DND-41 (cell line): ENCODE measurements at places on chromosomes 2 and 18.

- no peak for DNase-seq
- H3K4me3 ChIP-seq, result no peak overlapping the region
- H3K36me3 ChIP-seq, result no peaks in the 10 kb centered on the region
- H3K27ac ChIP-seq, result no peak overlapping the region
- peaks cover 2% of the 10 kb centered on the region for H3K27me3 ChIP-seq
These were observed 33.9 kb downstream of the PAX3 start for GRCh38 chr2:222264791-222265320.

- H3K36me3 ChIP-seq, result peaks cover 24% of the 10 kb centered on the region
- H3K27me3 ChIP-seq, result no peaks in the 10 kb centered on the region
- peak; percentile 53 for DNase-seq
- peak overlapping the region; percentile 93 for H3K27ac ChIP-seq
- H3K4me3 ChIP-seq, result peak overlapping the region; percentile 30; the same call in 1 of the 2 replicates
- peaks cover 92% of the 10 kb centered on the region for H3K4me1 ChIP-seq
These were observed 76.4 kb downstream of the HDAC4 start for GRCh38 chr2:239324456-239324855.

DNA sequence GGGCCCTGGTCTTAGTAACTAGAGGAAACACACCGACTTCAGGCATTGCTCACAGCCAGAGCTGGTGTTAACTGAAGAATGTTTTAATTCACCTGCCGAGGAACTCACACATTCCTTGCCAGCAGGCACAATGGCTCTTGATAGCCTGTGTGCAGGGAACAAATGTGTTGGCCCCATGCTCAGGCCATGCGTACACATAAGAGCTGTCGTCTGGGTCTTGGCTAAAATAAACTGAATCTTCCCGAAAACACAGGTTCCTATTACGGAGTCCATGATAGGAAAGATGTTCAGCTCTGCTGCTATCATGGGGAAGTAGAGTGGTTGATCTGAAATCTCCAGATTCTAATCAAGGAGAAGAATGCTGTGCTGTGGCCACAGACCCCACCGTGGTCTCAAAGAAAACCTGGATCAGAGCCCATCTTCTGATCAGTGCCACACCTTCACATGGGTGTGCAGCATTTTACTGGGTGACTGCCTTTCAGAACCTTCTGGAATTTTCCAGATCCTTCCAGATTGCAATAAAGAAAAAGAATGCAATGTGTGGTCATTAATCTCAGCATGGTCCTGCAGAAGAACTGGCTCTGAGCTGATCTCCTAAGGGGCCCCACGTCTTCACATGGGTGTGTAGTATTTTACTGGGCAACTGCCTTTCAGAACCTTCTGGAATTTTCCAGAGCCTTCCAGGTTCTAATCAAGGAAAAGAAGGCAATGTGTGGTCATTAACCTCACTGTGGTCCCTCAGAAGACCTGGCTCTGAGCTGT is 17.2 kb downstream of the MBP start:
- H3K4me3 ChIP-seq, result no peak overlapping the region
- peaks cover 94% of the 10 kb centered on the region for H3K4me1 ChIP-seq
- peak overlapping the region; percentile 97 for H3K27ac ChIP-seq
- no peak for DNase-seq

- H3K4me1 ChIP-seq, result no peaks in the 10 kb centered on the region
- H3K27me3 ChIP-seq, result no peaks in the 10 kb centered on the region
- H3K36me3 ChIP-seq, result no peaks in the 10 kb centered on the region
- no peak for DNase-seq
- no peak overlapping the region for H3K27ac ChIP-seq
These were observed 160.1 kb downstream of the GFPT1 start for GRCh38 chr2:69226903-69227302.

GRCh38 chr2:176879426-176879995 is 333.1 kb upstream of the HNRNPA3 start:
- H3K4me1 ChIP-seq, result no peaks in the 10 kb centered on the region
- DNase-seq, result no peak
- H3K27ac ChIP-seq, result no peak overlapping the region
- H3K36me3 ChIP-seq, result no peaks in the 10 kb centered on the region
- H3K4me3 ChIP-seq, result no peak overlapping the region

GRCh38 chr2:17747684-17748452 is 5.7 kb downstream of the SMC6 start:
- peaks cover 33% of the 10 kb centered on the region for H3K4me1 ChIP-seq
- peaks cover 23% of the 10 kb centered on the region for H3K36me3 ChIP-seq
- no peak overlapping the region for H3K27ac ChIP-seq

GRCh38 chr2:14285812-14286211 is 346.7 kb upstream of the LRATD1 start:
- DNase-seq, result no peak
- H3K27me3 ChIP-seq, result no peaks in the 10 kb centered on the region
- no peaks in the 10 kb centered on the region for H3K36me3 ChIP-seq

- DNase-seq, result no peak
- no peak overlapping the region for H3K4me3 ChIP-seq
- H3K36me3 ChIP-seq, result peaks cover 15% of the 10 kb centered on the region
- H3K4me1 ChIP-seq, result no peaks in the 10 kb centered on the region
These were observed 68.7 kb downstream of the KCTD1 start for GRCh38 chr18:26479681-26480079.

GRCh38 chr2:240922982-240923537 is 16.9 kb downstream of the CROCC2 start:
- H3K36me3 ChIP-seq, result no peaks in the 10 kb centered on the region
- H3K4me3 ChIP-seq, result no peak overlapping the region
- DNase-seq, result no peak
- no peaks in the 10 kb centered on the region for H3K27me3 ChIP-seq
- no peaks in the 10 kb centered on the region for H3K4me1 ChIP-seq

GRCh38 chr2:179849719-179850118 is 11.7 kb downstream of the ZNF385B start:
- peaks cover 4% of the 10 kb centered on the region for H3K27me3 ChIP-seq
- no peak overlapping the region for H3K27ac ChIP-seq
- no peaks in the 10 kb centered on the region for H3K4me1 ChIP-seq
- no peak overlapping the region for H3K4me3 ChIP-seq

DNA sequence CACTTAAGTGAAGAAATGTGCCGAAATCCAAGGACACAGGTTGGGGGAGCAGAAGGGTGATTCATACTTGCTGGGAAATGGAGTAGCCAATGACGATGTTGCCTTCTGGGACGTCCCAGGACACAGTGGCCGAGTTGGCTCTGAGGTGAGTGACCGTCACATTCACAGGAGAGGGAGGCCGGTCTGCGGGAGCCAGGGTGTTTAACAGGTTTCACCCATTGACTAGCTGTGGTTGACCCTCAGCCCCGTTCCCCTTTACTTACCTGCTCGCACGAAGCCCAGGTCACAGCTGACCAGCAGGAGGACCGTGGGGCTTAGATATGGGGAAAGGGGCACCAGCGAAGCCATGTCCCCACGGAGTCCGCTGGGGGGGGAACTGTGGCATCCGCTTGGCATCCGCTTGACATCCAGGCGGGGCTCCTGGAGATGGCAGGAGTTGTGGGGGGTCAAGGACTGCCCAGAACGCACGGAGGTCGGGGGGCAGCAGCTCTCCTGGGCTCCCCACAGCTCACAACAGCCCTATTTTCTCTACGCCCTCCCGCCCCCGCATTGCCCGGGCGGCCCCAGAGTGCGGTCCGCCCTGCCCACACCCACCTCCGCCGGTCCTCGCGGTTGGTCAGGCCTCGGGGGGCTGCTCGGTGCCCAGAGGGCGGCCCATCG is 586 bp downstream of the FNDC4 start:
- peaks cover 8% of the 10 kb centered on the region for H3K27me3 ChIP-seq
- H3K27ac ChIP-seq, result no peak overlapping the region
- H3K4me3 ChIP-seq, result no peak overlapping the region
- H3K4me1 ChIP-seq, result no peaks in the 10 kb centered on the region
- DNase-seq, result no peak
- no peaks in the 10 kb centered on the region for H3K36me3 ChIP-seq

GRCh38 chr2:234686088-234686890 is 189.4 kb upstream of the ARL4C start:
- H3K4me1 ChIP-seq, result no peaks in the 10 kb centered on the region
- no peaks in the 10 kb centered on the region for H3K36me3 ChIP-seq
- no peak overlapping the region for H3K27ac ChIP-seq

GRCh38 chr2:95274291-95275150 is at the start of gene PROM2:
Gene PROM2, plus strand, starts transcription at chr2:95274449. Its CDS starts 137 bp downstream, at chr2:95274586.
- no peaks in the 10 kb centered on the region for H3K4me1 ChIP-seq
- H3K4me3 ChIP-seq, result no peak within 1 kb of the TSS
- no peak within 1 kb of the TSS for H3K27ac ChIP-seq
- no peak for DNase-seq
- H3K27me3 ChIP-seq, result no peaks in the 10 kb centered on the region

DNA sequence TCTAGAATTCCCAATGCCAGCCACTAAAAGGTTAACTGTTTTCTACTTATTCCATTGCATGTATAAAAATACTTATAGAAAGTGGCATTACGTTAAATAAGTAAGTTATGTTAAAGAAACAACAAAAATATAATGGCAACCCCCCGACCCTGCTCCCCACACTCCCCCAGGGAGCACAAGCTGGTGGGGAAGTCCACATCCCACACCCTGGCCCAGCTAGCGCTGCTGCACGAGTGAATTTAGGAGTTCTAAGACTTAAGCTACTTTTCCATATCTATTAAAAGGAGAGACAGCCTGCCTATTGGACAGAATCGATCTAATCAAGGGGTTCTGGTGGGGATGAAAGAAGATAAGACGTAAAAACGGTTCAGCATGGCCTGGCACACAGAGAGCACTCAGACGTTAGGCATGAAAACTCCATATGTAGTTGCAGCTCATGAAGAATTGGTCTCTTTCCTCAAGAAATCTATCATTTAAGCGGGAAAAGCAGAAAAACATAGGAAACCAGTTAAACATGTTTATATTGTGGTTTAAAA is 16.6 kb downstream of the HJURP start:
- DNase-seq, result no peak
- H3K4me1 ChIP-seq, result peaks cover 40% of the 10 kb centered on the region
- no peak overlapping the region for H3K27ac ChIP-seq
- no peaks in the 10 kb centered on the region for H3K27me3 ChIP-seq

GRCh38 chr18:23710068-23710527 is 20.8 kb downstream of the LAMA3 start:
- H3K4me3 ChIP-seq, result no peak overlapping the region
- no peak overlapping the region for H3K27ac ChIP-seq
- DNase-seq, result no peak
- peaks cover 3% of the 10 kb centered on the region for H3K27me3 ChIP-seq
- peaks cover 12% of the 10 kb centered on the region for H3K4me1 ChIP-seq
- no peaks in the 10 kb centered on the region for H3K36me3 ChIP-seq

DNA sequence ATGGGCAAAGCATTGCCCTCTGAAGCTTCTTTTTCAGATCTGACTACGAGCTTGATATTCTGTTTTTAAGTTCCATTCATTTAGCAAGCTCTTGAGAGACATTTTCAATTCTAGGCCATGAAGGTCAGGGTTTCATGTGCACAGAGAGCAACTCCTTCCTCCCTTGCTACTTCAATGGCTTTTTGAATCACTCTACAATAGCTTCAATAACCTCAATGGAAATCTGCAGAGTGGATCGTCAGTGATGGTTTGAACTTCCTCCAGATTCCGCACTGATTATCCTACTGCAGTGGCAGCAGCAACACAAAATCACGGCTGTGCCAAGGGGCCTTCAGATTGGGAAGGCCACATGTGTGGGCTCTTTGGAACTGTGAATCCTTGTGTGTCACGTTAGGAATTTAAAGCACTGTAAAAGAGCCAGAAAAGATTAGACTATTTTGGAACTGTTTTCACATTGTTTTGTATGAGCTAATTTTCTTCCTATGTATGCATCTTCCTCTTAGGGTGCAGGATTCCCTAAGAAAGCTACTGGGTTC is 88.4 kb upstream of the MGAT4A start:
- no peak overlapping the region for H3K4me3 ChIP-seq
- no peaks in the 10 kb centered on the region for H3K27me3 ChIP-seq
- no peaks in the 10 kb centered on the region for H3K36me3 ChIP-seq
- H3K4me1 ChIP-seq, result no peaks in the 10 kb centered on the region

GRCh38 chr2:51918113-51918512 is 886.2 kb upstream of the NRXN1 start:
- no peaks in the 10 kb centered on the region for H3K27me3 ChIP-seq
- no peak for DNase-seq

GRCh38 chr2:168538534-168538933 is 82.5 kb downstream of the CERS6 start:
- DNase-seq, result no peak
- H3K27ac ChIP-seq, result no peak overlapping the region
- no peaks in the 10 kb centered on the region for H3K4me1 ChIP-seq
- H3K27me3 ChIP-seq, result no peaks in the 10 kb centered on the region
- no peak overlapping the region for H3K4me3 ChIP-seq

DNA sequence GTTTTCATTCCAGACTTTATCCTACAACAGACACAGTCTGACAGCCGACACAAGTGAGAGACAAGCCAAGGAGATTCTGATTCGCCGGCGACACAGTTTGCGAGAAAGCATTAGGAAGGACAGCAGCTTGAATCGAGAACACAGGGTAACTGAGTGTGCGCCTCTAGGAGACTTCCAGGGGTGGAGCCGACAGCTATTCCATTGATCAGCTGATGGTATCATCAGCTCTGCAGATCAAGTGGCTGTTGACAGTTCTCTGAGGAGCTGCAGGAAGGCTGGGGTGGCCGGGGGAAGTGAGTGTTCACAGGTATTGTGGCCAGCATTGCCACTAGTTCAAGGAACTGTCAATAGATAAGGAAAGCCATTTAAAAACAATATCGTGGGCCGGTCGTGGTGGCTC is 57.3 kb upstream of the TMEM182 start:
- no peak overlapping the region for H3K4me3 ChIP-seq
- no peaks in the 10 kb centered on the region for H3K4me1 ChIP-seq
- no peaks in the 10 kb centered on the region for H3K36me3 ChIP-seq
- DNase-seq, result no peak
- peaks cover 3% of the 10 kb centered on the region for H3K27me3 ChIP-seq
- H3K27ac ChIP-seq, result no peak overlapping the region

- H3K4me1 ChIP-seq, result no peaks in the 10 kb centered on the region
- DNase-seq, result no peak
- no peaks in the 10 kb centered on the region for H3K36me3 ChIP-seq
These were observed 36.0 kb downstream of the SKA1 start for GRCh38 chr18:50410894-50411293.

- H3K27me3 ChIP-seq, result no peaks in the 10 kb centered on the region
- H3K4me3 ChIP-seq, result no peak overlapping the region
- no peaks in the 10 kb centered on the region for H3K36me3 ChIP-seq
- no peaks in the 10 kb centered on the region for H3K4me1 ChIP-seq
- H3K27ac ChIP-seq, result no peak overlapping the region
These were observed 249.3 kb upstream of the MYT1L start for GRCh38 chr2:2580341-2580740.

- DNase-seq, result no peak
- no peaks in the 10 kb centered on the region for H3K4me1 ChIP-seq
- no peak overlapping the region; the same call in 1 of the 2 replicates for H3K27ac ChIP-seq
- H3K36me3 ChIP-seq, result peaks cover 46% of the 10 kb centered on the region
- no peaks in the 10 kb centered on the region for H3K27me3 ChIP-seq
- no peak overlapping the region for H3K4me3 ChIP-seq
These were observed 1.2 kb downstream of the ANKRD23 start for GRCh38 chr2:96842600-96842999.

DNA sequence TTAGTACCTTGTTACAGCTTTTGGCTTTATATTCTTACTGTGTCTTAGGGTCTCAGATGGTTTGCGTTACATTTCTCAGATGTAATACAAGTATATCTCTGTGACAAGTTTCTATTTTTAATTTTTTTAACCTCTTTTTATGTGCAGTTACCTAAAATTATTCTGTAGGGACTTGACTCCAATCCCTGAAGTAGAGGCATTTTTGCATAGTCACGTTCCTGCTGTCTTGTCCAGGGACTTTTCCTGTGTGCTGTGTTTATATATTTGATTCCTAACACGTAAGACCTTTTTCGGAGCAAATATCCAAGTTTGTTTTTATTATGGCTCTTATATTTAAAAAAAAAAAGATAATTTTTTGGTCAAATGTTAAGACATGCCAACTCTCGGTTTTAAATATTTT is 71.2 kb upstream of the CHMP1B start:
- no peak overlapping the region for H3K4me3 ChIP-seq
- peaks cover 6% of the 10 kb centered on the region for H3K27me3 ChIP-seq
- DNase-seq, result no peak
- H3K4me1 ChIP-seq, result no peaks in the 10 kb centered on the region
- no peak overlapping the region for H3K27ac ChIP-seq
